ENCODE measurements at places on chromosomes 3 and 15.

GRCh38 chr3:72336821-72337479 is 511.3 kb downstream of the SHQ1 start:
- peak; percentile 66 for DNase-seq

- DNase-seq, result peak; percentile 22
Observed at GRCh38 chr15:34841262-34841725, 45.9 kb upstream of the ACTC1 start.

DNA sequence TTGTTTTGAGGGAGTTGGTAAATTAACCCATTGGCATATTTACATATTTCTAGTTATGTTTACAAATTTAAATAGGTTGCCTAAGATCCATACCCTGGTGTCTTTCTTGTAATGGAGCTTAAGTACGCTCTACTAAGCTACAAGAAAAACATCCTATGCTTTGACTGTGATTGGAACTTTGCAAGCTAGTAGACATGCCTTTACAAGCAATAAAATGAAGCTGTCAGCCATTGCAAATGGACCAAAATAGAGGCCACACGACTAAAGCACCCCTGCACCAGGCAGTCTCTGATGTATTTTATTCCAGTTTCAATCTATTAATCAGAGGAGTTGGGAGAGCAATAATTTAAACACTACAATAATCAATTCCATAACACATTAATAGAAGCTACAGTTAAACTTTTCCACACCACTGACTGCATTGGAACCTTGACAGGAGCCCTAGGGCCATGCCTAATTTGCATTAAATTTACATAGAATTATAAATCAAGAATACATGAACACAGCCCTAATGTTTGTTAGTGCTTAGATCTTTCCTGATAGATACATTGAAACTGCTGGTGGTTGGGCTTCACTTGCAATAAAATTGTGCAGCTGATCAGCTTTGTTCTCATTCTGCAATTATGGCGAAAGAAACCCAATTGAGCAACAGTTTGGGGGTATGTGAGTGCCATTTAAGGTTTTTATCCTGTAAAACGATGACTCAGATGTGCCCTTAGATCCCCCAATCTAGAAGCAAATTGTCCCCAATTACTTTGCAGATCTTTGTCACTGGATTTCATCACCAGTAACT is 360.1 kb downstream of the LSAMP start:
- no peak for DNase-seq

- DNase-seq, result peak; percentile 10
Observed at GRCh38 chr3:39088889-39089288, 18.5 kb downstream of the GORASP1 start.

DNA sequence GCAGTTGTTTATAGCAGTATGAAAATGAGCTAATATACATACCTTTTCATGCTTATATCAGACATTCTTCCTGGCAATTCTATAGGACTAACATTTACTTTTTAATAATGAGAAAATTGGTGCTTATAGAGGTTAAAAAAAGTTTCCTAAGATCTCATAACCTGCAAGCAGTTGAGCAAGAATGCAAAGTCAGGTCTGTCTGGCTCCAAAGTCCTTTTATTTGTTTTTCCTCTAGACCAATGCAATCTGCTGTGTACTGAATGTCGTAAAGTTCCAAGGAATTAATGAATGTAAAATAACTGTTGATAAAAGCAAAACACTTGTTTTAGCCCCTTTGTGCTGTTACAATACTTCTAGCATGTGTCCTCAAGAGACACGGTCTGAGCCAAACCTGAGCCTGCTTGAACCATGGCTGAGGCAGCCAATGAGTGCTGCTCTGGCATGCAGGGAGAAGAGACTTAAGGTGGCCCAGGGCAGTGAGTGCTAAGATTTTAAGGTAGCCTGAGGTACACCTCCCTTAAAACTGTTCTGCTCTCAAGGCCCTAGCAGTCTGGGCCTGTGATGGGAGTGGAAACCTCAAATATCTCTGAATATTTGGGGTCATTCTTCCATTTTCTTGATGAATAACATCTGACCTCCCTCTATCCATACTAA is 555.1 kb upstream of the NAALADL2 start:
- no peak for DNase-seq
